ENCODE measurements at places on chromosomes 3 and 15. TPM values are rescaled to one million over a fixed set of nuclear protein-coding genes. Genes with fewer than 3 reads are reported as not detected.

Gene GCNT3
- total RNA-seq, result not detected

Gene CHRFAM7A
- 3.4 TPM for total RNA-seq

DNA sequence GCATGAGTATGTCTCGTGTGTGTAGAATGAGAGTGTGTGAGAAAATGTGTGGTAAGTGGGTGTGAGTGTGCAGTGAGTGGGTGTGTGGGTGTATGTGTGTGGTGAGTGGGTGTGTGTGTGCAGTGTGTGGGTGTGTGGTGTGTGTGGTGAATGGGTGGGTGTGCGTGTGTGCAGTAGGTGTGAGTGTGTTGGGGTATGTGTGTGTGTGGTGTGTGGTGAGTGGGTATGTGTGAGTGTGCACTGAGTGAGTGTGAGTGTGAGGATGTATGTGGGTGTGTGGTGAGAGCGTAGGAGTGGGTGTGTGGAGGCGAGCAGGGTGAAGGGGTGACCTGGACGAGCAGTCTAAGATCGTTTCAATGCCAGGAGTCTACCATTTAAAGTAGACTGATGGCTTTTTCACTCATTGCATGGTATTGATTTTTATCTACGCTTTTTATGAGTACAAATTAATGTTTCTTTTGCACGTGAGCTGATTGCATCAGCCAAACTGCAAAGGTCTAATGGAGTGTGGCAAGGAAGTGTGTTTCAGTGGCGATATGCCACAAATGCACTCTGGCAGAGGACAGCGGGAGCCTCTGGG lies 1.6 kb upstream of the CPN2 start:
- no peak for DNase-seq

DNA sequence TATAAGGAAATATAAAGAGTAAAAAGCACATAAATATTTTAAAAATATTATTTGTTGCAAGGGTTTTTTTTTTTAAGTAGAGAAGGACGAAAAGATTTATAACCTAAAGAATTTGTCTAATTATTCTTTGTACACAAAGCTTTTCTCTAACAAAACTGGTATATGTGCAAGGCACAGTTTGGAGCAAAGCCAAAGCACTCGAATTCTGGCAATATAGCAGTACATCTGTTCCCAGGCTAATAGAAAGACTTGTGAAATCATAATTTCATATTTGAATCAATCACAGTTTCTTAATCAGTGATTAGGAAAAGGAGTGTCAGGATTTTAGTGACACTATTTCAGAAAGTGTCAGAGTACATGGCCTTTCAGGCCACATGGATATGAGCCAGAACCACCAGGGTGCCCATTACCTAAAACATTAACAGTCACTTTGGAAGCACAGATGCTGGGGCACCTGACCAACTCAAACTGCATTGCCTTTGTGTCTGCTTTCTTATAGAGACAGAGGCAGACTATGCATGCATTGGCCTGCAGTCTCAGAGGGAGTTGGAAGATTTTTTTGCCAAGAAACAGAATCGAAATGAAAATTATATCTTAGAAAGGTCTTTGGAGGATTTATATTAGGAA lies 651.8 kb upstream of the SGO1 start:
- DNase-seq, result no peak

DNA sequence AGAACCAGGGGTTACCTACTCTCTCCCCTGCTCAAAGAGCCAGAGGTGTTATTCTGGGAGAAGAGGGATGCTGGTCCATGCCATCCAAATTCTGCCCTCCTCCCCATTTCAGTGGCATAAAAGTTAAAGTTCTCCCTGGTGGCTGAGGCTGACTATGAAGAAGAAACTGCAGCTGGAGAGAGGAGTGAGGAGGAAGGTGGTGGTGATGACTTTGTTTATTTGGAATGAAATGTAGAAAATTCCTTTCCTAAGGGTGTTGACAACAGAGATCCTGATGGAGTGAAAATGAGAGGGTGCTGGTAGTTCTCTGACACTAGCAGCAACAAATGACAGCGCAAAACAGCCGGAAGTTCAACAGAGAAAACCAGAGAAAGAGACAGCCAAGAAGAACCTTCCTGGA lies 100.4 kb downstream of the PCCB start:
- DNase-seq, result no peak

Gene CD200R1L
- total RNA-seq, result not detected

DNA sequence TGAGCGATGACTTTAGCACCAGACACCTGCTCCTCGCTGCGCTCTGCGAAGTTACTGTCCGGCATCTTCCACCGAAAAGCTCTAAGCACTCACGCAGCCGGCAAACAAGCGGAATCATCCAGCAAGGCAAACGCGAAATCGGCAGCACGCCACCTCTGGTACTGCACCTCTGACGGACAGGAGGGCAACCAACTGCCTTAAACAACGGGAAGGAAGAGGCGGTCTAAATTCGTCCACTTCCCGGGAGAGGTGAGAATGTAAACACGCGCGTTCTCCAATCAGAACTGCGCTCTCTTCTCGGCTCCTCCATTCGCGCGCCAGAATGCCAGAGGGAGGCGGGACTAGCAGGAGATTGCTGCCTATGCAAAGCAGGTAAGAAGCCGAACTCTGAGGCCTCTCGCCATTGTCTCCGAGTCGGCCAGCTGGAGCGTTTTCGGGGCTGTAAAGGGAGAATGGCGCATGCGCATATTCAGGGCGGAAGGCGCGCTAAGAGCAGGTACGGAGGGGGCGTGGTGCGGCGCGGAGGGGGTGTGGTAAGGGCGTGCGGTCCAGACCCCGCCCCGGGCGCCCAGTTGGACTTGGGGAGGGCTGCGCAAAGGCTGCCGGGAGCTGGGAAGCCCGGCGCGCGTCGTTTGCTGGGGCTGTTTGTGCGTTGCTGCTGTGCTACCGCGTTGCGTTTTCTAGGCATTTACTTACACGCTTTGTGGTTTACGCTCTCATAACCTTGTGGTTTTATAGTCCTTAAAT lies at the start of the genes BTD and HACL1:
Gene BTD (plus strand): TSS at position 347 of the 747 bp plus-strand sequence. CDS start 33,695 bp downstream, outside the sequence.
Gene HACL1 (minus strand): TSS at position 171 of the 747 bp plus-strand sequence. CDS start 106 bp downstream, at position 65.
- peak; percentile 90 for DNase-seq

GRCh38 chr3:159928071-159928491 lies 60.6 kb upstream of the IL12A start:
- no peak for DNase-seq

DNA sequence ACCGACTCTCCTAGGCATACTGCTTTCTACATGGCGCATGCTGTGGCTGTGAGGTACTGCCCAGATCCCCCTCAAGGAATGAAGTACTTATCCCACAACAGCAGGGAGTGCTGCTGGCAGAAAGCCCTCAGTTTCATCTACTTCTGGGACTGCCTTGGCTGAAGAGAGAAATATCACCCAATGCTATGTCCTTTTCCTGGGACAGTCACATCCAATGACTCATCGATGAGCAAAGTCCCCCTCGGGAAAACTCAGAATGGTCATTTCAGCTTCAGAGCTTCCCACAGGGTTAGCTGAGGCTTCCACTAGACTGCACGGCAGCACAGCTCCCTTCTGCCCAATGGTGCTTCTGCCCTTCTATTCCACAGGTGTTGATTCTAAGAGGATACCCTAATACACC lies 3.6 kb upstream of the NMD3 start:
- no peak for DNase-seq

Gene FEZF2
- not detected for total RNA-seq

- DNase-seq, result no peak
These were observed 22.9 kb downstream of the EPHB3 start for GRCh38 chr3:184584464-184584891.

Gene ECE2
- not detected for total RNA-seq

DNA sequence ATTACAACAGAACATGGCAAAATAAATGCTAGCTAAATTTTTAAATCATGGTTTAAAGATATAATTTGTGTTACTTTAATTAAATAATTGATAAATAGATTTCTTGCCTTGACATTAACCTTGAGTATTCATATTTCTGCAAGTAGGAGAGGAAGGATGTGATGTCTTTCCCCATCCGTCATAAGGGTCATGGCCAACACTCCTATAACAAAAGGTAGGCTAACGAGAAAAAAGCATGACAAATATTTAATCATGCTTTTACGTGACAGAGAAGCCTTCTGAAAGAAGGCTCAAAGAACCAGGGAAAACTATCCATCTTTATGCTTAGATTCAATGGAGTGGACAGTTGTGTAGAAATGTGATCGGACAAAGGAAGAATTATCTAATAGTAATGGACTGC lies 135.2 kb downstream of the SERPINI1 start:
- no peak for DNase-seq

Gene CFAP100
- total RNA-seq, result not detected

GRCh38 chr3:15271785-15272381 lies 60.5 kb downstream of the SH3BP5 start:
- no peak for DNase-seq

- DNase-seq, result no peak
These were observed 6.4 kb upstream of the GLCE start for GRCh38 chr15:69154078-69154477.
